Activated T-helper 2 cell treated with anti-CD3 and anti-CD28 coated beads, Interferon-gamma antibody, Interleukin-2, Interleukin-4, amounts not matched to agents 10 μg/mL and 5 μg/mL and 100 μg/mL, durations not matched to agents 14 hours and 24 hours and 36 hours (primary cell): ENCODE measurements at places on chromosomes 4 and X.

- DNase-seq, result no peak
Observed at GRCh38 chr4:4333265-4333706, 43.2 kb downstream of the ZBTB49 start.

GRCh38 chr4:26454961-26455360 lies 35.3 kb downstream of the CCKAR start:
- DNase-seq, result no peak

DNA sequence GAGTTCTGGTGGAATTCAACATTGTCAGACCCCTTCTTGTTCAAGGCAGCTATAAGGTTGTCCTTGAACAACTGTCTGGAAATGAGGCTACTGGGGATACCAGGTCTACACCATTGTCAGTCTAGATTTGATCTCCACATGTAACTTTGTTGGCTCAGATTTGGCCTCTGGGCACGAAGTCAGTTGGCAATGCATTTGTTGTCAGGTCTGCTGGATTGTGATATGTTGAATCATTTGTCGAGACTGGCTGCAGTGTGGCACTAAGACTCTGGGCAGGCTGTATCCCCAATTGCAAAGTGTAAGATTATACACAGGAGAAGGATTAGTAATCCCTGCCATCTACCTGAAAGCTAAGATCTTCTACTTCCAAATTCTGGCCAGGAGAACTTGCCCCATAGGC lies 26.5 kb downstream of the ZNF81 start:
- no peak for DNase-seq

DNA sequence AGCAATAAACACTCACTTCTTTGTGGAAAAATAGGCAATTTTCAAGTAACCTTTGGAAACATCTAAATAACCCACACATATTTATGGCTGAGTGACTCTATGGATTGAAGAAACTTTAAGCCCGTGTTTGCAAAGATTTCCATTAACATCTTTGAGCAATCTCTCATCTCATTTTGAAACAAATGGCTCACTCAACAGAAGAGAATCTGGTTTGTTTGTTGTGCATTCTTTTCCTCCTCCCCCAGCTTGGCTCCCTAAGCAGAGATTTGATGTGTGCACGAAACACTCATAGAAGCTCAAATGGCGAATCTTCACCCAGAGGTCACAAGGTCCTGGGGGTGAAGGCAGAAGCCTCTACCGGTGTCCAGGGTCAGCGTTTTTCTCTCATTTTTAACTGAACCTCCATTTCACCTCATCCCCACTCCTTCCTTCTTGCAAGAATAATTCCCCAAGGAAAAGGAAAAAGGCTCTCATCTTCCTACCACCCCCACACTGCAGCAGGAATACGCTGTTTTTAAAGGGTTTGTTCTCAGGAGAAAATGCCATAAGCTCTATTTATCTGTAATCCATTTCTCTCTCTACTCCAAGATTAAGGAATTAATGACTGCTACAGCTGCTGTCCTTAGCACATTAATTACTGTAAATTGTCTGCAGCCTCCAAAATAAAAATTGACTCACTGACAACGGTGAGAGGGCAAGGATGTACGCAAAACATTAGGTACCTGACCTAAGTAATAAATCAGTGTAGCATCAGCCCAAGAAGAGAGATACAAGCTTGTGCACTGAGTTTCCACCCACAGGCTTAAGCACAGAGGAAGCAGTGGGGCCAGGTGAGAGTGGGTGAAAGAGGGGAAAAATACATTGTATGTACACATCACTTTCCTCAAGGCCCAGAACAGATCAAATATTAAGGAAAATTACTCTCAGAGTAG lies 307.6 kb upstream of the NOCT start:
- no peak for DNase-seq

DNA sequence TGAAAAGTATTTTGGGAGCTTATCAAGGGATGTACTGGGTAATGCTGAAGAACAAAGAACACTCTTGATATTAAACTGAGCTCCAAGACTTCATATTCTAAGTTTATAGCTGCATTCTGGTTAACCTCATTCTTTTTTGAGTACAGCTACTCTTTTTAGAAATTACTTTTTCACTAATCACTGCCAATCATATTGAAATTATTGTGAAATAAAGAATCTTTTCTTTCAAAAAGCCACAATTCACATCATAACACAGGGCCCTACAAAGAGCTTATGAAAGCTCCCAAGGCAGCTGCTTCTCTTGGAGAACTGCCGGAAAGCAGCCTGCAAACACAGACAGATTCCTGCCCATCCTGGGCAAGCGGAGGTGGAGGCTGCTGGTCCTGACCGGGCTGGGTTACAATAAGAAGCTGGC lies 121.4 kb downstream of the RNF150 start:
- DNase-seq, result no peak

GRCh38 chr4:5705647-5706320 lies 2.6 kb downstream of the EVC2 start:
- no peak for DNase-seq

GRCh38 chr4:185640811-185641675 lies 105.7 kb upstream of the PDLIM3 start:
- no peak for DNase-seq
